Smooth muscle cell of bladder (primary cell): ENCODE measurements at places on chromosomes 11 and 22. TPM values are rescaled to one million over a fixed set of nuclear protein-coding genes. Genes with fewer than 3 reads are reported as not detected.

The MAPK8IP2 gene
- total RNA-seq = 0.28 TPM in 2 replicates

The SYT9 gene
- total RNA-seq = not detected in 2 replicates

The CELSR1 gene
- 0.14 and 0.65 TPM in 2 replicates for total RNA-seq

The GANAB gene
- total RNA-seq = 249 and 288 TPM in 2 replicates

The APOA1 gene
- total RNA-seq = 1.4 TPM in 1 of 2 replicates, not detected in the other

The VPREB1 gene
- total RNA-seq = not detected in 2 replicates

The IGLL1 gene
- not detected in 2 replicates for total RNA-seq

The MED17 gene
- 16.8 and 23.3 TPM in 2 replicates for total RNA-seq

The MYEOV gene
- 0.74 and 1.00 TPM in 2 replicates for total RNA-seq

The GAS2 gene
- total RNA-seq = 0.65 and 0.85 TPM in 2 replicates

The CARD16 gene
- total RNA-seq = 25.2 and 38.7 TPM in 2 replicates

The SVIP gene
- total RNA-seq = 1.7 and 1.8 TPM in 2 replicates

The ZC3H12C gene
- total RNA-seq = 15.1 and 16.7 TPM in 2 replicates

The PDE3B gene
- 1.4 and 3.1 TPM in 2 replicates for total RNA-seq

The RAG1 gene
- total RNA-seq = 0.14 and 0.18 TPM in 2 replicates

The CD248 gene
- 60.8 and 63.9 TPM in 2 replicates for total RNA-seq

The PC gene
- 33.3 and 36.0 TPM in 2 replicates for total RNA-seq

The SELENOH gene
- 73.3 and 73.8 TPM in 2 replicates for total RNA-seq

The MUC2 gene
- total RNA-seq = not detected in 2 replicates

The CABP4 gene
- total RNA-seq = not detected in 2 replicates

The IFTAP gene
- 30.3 and 40.9 TPM in 2 replicates for total RNA-seq

The SPDYC gene
- not detected in 2 replicates for total RNA-seq

The MARK2 gene
- 4.8 and 6.3 TPM in 2 replicates for total RNA-seq

The NXPE1 gene
- total RNA-seq = 0.09 TPM in 1 of 2 replicates, not detected in the other

The ANGPTL5 gene
- under 0.01 TPM in 2 replicates for total RNA-seq

The CRYAB gene
- total RNA-seq = 5.1 and 12.7 TPM in 2 replicates

The SUSD2 gene
- 2.8 and 3.7 TPM in 2 replicates for total RNA-seq
